ENCODE measurements at places on chromosomes 7 and 10.

DNA sequence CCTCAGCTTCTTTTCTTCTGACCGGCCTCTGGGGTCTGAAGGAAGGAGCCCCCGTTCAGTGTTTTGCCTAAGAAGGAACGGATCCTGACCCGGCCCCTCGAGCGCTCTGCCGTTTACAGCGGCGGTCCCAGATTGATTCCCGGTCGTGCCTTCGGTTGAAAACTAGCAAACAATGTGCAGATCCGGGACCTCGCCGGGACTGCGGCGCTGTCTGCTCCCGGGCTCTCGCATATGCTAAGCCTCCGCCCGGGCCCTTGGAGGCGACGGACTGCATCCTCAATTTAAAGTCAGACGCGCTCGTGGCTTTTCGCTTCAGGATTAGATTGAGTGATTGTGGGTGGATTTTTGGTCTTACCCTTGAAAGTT, 559 bp downstream of the DBF4 start:
- DNase-seq, result peak; percentile 71

DNA sequence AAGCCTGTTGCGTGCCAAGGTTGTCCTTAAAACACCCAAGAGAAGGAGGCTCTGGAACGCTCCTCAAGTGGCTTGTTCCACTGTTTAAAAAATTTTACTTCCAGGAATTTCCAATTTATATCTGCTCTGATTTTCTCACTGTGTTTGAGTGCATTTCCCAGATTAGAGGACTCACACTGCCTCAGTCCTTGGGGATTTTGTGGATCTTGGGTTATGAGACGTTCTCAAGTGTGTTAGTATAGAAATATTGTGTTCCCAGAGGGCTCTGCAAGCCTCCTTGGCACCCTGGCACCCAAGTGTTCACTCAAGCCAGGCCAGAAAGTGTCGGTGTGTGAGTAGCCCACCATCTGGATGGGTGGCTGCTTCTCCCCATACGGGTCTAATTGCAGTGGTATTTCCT, 192.2 kb downstream of the SNX10 start:
- no peak for DNase-seq

GRCh38 chr7:129499999-129500398, 2.3 kb upstream of the SMKR1 start:
- DNase-seq, result no peak

- no peak for DNase-seq
Observed at GRCh38 chr7:17315974-17316373, 17.5 kb downstream of the AHR start.

DNA sequence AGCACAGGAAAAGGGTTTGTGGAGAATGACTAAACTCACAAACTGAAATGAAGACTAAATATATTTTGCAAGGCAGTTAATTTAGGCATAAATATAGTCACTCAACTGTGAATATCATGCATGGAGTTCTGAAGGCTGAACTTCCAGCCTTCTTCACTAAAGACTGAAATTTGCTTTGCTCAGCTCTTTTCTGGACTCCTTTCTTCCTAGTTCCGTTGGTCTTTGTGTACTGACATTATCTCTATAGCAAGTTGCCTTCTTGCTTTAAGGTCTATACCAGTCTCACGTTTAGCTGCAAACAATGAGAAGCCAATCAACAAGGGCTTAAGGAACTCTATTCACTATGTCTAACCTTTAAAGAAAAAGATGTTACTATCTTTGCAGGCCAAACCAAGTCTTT, 22.6 kb downstream of the GARIN1A start:
- DNase-seq, result no peak

GRCh38 chr7:28573059-28573553, 160.8 kb downstream of the CREB5 start:
- peak; percentile 17 for DNase-seq

GRCh38 chr10:122493761-122494160, 32.4 kb downstream of the HTRA1 start:
- no peak for DNase-seq

GRCh38 chr10:7388602-7389001, 22.2 kb downstream of the SFMBT2 start:
- no peak for DNase-seq

DNA sequence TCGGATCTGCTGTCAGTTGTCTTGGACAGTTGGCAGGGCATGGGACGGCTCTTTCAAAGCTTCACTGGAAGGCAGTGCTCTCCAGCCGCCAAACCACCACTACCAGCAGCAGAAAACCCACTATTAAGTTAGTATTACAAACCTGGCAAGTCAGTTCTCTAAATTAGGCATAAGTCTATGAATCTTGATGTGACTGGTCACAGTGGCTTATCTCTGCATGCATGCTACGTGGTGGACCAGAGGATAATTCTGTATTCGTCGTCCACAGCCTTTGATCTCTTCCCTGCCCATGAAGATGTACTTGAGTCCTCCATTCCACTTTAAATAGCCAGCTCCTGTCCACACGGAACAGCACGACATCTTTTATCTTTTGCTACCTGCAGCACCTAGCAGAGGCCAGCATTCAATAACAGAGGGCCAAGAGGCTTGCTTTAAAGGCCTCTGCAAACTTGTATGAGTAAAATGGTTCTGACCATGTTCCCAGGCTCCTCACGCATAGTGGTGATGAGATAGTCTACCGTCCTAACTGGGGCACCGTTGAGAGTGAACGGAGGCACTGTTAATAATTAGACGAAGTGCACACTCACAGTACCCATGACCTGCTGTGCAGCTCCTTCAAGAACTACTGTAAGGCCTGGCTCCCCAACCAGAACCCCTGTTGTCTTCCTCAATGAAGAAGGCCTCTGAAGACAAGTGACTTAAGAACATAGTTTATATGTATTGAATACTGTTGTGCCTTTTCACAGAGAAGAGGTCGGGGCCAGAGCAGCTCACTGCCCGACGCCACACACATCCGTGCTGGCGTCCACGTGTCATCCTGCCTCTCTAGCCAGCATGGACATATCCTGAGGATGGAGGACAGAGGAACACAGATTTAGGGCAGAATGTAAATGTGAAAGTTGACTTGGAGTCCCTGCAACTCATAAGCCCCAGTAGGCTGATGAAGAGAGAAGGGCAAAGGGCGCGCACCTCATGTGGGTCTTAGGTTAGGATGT, 1.0 kb downstream of the GPR146 start:
- DNase-seq, result no peak

- DNase-seq, result peak; percentile 16
Observed at GRCh38 chr10:43229208-43230061, 37.4 kb downstream of the RASGEF1A start.

DNA sequence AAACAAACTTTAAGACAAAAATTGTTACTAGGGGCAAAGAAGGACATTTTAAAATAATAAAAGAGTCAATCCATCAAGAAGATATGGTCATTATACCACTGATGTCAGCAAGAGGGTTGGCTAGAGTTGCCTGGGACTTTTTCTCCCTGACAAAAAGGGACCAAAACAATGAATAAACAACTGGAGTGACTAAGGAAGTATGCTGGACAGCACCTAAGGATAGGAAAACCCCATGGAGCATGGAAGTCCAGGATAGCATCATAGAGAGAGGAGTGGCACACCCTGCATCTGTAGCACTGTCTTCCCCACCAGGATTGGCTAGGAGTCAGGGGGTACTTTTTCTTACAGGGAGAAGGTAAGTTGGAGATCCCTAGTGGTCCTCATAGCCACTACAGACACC, 73.5 kb upstream of the MACROH2A2 start:
- no peak for DNase-seq

GRCh38 chr7:34061149-34061548, 155.8 kb downstream of the BMPER start:
- peak; percentile 90 for DNase-seq

DNA sequence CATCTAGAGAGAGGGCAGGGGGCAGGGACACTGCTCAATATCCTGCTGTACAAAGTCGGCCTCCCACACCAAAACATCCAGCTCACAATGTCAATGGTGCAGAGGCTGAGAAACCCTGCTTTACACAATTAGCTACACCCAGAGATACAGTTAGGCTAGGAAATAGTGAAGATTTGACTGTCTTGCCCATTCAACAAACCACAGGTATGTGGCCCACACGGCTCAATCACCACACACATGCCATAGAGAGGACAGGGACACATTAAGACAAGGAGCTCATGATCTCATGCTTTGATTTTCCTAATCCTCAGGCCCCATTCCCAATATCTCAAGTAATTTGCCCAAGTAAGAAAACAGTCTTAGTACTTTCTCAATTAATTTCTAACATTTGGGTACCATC, 110.4 kb downstream of the OSBPL3 start:
- DNase-seq, result no peak

- DNase-seq, result no peak
Observed at GRCh38 chr7:80635533-80635932, 2.9 kb upstream of the CD36 start.

- no peak for DNase-seq
Observed at GRCh38 chr10:5343561-5343960, 21.2 kb upstream of the UCN3 start.

DNA sequence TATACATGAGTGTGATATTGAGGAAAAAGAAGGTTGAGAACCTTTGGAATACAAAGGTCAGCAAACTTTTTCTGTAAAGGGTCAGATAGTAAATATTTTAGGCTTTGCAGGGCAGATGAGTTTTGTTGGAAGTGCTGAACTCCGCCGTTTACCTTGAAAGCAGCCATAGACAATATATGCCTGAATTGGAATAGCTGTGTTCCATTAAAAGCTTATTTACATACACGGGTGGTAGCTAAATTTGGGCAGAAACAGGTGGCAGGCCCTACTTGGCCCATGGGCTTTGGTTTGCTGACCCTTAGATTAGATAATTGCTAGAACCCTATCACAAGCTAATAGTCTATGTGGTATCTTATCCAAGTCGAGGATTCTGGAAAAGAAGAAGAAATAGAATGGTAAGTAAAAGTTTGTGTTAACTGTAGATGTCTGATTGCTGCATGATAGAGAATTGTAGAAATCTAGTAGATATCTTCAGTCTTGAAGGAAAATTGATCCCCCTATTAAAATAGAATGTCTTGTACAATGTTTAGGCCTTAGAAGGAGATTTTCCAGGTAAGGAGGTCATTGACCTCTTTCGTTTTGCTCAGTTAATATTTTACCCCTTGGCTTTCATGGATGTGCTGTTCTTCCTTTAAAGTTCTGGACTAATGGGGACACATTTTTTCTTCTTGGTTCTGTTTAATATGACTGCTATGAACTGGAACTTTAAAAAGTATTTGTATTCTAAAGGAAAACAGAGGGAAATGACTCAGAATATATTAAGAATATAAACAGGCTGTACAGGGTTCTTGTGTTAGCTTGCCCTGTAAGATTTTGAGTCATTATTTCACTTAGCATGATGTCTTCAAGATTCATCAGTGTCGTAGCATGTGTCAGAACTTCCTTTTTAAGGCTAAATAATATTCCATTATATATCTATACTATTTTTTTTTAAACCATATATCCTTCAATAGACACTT, 8.0 kb downstream of the RBM33 start:
- DNase-seq, result peak; percentile 76

DNA sequence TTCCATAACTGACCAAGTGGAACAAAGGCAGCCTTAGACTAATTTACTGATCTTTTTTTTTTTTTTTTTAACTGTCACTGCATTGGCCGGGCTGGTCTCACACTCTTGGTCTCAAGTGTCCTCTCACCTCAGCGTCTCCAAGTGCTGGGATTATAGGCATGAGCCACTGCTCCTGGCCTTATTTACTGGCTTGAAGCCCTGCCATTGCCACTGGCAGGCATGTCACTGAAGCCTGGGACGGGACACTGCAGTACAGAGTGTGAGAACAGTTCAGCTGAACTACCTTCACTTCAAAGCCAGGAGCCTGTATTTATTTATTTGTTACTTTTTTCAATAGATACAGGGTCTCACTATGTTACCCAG, 15.4 kb upstream of the ARHGAP12 start:
- DNase-seq, result no peak

DNA sequence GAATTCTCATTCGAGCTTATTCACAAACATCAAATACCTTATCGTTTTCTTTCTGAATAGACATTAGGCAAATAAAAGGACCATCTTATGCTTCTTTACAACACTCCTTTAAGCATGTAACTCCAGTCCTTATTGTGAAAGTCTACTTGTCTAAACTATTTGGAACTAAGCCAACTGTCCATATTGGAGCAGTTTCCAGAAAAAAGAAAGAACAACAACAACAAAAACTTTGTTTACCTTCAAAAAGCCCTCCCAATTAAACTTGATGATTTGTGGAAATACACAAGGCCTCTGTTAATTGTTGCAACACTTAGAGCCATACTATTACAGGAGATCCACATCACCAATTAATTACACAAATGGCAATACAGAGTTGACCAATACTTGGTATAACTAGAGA, 163.6 kb downstream of the GALNT11 start:
- DNase-seq, result no peak

Measured in epithelial cell of esophagus (primary cell).